Stimulated activated CD4-positive, alpha-beta T cell treated with anti-CD3 and anti-CD28 coated beads, Interleukin-1b, Interleukin-23, amount 100 ng/mL, for 1 hour (primary cell): ENCODE measurements at places on chromosomes 11 and 22.

DNA sequence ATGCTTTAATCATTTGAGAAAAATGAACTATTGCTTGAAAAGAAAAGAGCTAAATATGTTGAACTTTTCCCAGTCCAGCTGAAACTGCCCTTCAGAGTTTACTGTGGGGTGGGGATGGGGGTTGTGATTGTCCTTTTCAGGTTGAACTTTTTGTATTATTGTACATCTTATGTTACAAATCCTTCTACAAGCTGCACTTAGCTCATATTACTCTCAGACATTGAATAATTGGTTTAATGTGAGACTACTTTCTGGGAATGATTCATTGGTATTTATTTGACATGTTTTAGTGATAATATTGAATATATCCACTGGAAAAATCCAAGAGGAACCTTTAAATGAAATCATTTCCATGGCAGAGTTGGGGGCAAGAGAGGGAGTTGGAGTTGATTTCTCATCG is 84.9 kb downstream of the ATXN10 start:
- DNase-seq, result no peak

DNA sequence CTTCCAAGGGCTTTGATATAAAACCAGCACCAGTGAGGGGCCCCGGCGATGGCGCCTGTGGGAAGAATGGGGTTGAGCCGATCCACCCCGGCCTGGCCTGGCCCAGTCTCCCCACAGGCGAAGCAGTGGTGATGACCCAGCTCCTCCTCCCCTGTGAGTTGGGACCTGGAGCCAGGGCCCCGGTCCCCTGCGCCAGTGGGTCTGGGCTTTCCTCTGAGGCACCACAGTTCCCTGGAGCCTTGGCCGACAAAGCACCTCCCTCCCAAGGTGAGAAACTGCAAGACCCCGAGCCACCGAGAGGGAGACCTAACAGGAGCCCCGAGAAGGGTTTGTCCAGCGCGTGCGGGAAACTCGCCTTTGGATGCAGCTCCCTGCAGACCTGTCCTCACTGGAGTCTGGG is 942.9 kb downstream of the BRD1 start:
- DNase-seq, result no peak

- no peak for DNase-seq
These were observed 21.4 kb upstream of the RCN1 start for GRCh38 chr11:32069361-32070058.

GRCh38 chr11:114440971-114441763 is 1.9 kb downstream of the REXO2 start:
- no peak for DNase-seq

DNA sequence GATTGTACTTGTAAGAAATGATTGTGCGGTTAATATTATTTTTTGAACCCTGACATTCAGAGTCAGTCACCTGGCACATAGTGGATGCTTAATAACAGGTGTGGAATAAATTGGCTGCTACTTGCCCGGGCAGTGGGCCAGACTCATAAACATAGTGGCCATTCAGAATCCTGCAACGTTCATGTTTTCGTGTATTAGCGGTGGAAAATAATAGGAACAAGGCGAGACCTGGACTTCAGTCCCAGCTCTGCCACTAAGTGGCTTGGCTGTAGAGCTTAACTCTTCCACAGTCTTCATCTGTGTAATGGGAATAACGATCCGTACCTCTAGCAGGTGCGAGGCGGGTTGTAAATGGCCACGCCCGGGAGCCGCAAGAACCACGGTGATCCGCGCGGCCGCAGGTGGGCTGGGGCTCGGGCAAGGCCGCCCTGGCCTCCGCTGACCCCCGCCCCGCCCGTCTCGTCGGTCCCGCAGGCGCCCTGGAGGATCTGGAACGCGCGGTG is 761 bp upstream of the TMEM25 start:
- no peak for DNase-seq

DNA sequence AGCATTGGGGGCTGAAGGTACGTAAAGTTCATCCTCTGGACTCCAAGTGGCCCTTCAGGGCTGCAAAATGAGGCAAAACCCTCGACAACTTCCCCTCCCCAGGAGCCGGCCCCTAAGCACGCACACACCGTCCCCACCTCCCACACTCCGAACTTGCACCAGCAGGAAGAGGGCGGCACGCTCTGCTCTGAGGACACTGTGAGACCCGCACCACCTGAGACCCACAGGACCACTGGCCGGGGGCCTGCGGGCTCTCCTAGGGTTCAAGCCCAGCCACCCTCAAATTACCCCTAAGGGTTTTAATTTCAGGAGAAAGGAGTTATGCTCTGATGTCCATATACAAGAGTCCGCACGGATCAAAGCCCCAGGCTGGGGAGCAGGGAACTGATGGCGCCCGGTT is 49.7 kb upstream of the BID start:
- no peak for DNase-seq

DNA sequence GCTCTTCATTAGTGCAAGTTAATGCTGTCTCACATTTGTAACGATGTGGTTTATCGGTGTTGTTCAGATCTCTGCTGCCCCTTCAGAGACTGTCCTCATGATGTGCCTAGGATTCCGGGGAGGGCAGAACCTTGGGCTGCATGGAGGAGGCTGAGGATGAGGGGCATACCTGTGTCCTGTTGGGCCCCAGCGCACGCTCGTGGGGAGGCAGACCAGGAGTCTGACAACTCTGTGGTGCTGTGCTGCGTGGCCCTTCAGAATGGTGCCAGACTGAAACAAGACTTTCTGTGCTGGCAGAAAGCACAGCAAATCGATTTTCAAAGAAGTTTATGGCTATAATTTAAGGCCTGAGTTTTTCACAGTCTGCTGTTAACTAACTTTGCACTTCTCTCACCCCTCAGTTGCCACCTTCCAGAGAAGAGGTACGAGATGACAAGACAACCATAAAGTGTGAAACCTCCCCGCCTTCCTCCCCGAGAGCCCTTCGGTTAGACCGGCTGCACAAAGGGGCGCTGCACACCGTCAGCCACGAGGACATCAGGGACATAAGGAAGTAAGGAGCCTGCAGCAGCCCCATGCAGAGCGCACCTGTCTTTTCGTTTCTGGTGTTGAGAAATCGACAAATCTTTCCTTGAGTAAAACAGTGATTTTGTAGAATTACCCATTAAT is 44.3 kb upstream of the CTTN start:
- no peak for DNase-seq

GRCh38 chr11:112165049-112165448 is 1.2 kb upstream of the IL18 start:
- no peak for DNase-seq

DNA sequence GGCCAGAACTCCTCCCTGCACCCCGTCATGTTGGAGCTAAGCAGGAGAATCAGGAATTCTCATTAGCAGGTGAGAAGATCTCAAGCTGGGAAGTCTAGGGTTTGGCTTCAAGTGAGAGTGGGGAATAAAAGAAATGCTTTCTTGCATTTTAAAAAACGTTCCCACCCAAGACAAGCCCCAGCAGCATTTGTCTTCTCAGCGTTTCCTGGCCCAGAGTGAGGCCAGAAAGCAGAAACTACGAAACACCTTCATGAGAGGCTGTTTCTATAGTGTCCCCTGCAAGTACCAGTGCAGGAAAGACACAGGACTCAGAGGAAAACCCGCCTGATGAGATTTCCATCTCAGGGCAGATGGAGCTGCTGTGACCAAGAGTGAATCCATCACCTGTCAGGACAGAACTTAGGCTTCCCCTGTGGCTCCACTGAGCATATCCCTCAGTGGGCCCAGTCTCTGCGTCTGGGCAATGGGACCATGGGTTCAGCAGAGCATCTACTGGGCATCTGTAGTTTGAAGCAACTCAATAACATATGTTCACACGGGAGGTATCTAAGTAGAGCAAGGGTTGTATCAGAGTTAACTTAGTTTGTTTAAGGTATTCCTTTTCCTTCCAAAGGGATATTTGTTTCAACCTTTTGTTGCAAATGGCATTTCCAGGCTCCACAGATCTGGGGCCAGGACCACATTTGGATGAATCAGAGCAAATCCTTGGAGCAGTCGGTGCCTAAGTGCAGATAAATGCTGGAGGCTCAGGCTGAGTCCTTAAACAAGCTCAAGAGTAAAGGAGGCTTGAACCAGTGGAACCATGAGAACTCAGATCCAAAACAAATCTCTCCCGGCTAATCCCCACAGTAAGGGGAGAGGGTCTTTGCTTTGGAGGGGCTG is 548.3 kb downstream of the MIAT start:
- no peak for DNase-seq

DNA sequence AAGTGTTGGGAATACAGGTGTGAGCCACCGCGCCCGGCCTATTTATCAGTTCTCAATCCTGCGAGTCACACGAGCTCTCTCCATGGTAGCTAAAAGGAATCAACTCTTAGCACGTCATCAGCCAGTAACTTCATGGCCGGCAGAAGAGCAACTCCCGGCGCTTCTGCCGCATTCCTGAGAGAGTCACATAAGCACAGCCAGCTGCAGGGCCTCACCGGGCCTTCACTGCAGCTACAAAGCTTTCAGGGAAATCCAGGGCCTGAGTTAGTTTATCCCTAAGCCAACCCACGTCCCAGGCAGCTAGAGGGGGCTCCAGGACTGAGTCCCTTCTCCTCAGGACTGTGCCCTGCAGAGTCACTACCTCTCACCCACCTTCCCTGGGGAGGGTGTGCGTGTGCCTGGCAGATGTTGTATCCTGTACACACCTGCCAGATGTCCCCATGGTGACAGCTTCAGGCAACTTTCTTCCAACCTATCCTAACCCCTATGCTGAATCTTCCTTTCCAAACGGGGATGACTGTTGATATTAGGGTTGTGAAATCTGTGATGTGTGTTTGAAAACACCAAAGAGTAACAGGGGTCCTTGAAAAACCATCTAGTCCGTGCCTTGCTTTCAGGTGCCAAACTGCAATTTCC is 45.9 kb upstream of the ARFGAP3 start:
- DNase-seq, result no peak

GRCh38 chr11:57303280-57303989 is 21.3 kb downstream of the TNKS1BP1 start:
- no peak for DNase-seq

- no peak for DNase-seq
These were observed 178.5 kb upstream of the ZBED5 start for GRCh38 chr11:11036185-11036847.

GRCh38 chr11:84947970-84948580 is 679.1 kb downstream of the DLG2 start:
- no peak for DNase-seq

DNA sequence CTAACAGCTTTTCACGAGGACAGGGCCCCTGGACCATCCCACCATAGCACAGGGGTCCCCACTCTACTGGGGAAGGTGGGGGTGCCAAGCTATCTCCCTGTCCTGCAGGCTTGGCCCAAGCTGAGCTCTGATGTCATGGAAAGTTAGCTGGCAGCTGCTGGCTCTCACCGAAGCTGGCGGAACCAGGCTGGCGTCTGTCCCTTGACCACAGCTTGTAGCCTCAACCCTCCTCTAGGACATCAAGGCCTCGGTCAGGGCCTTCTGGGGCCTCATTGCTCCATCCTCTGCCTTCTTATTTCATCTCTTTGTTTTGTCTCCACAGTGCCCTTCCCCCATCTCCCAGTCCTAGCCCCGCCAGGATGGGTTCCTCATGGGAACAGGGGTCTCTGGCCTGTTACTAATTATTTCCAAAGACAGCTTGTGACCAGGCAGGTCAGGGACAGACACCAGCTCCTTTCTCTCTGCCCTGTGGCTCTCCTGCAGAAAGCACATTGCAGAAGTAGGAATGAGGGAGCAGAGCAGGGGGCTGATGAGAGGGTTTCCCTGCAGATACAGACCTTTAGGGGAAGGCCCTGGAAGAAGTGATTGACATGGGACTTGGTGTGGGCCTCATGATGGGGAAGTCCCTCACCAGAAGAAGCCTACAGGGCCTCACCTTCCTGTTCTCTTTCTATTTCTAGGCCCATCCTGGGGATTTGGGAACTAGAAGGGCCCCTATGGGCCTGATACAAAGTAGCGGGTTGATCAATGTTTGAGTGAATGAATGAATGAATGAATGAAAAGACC is 97.5 kb upstream of the ALX4 start:
- DNase-seq, result no peak

DNA sequence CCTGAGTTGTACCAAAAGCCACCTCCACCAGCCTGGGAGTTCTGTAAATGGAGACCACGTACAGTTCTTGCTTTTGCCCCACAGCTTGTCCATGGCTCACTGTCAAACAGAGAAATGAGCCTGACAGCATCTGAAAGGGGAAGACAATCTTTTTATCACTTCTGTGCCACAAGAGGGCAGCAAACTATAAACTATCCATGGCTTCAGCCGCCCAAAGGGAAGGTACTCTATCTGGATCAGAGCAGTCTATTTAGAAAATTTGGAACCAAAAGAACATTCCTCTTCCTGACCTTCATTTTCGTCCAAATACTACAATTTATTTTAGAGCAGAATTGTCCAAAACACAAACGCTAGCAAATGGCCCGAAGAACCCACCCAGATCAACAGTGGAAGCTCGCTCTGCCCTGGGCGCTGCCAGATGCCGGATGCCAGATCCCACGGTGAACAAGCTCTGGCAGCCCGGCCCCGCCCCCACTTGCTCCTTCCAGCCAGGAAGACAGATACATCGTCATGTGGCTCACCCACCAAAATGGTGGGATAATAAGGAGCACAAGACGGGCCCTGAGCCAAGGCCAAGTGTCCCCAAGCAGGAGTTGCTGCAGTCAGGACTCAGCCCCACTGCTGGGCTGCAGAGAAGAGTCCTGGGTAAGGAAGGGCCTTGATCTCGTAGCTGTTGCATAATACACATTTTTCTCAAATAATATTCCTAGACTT is 23.9 kb upstream of the SCGB1A1 start:
- DNase-seq, result no peak
